ENCODE measurements at places on chromosomes 5 and 9.

- no peak for DNase-seq
These were observed 40.0 kb downstream of the CMYA5 start for GRCh38 chr5:79729679-79730078.

- DNase-seq: no peak
These were observed 152.5 kb upstream of the COX7C start for GRCh38 chr5:86465052-86465838.

GRCh38 chr9:121765021-121765950 lies 113.9 kb downstream of the DAB2IP start:
- no peak for DNase-seq

DNA sequence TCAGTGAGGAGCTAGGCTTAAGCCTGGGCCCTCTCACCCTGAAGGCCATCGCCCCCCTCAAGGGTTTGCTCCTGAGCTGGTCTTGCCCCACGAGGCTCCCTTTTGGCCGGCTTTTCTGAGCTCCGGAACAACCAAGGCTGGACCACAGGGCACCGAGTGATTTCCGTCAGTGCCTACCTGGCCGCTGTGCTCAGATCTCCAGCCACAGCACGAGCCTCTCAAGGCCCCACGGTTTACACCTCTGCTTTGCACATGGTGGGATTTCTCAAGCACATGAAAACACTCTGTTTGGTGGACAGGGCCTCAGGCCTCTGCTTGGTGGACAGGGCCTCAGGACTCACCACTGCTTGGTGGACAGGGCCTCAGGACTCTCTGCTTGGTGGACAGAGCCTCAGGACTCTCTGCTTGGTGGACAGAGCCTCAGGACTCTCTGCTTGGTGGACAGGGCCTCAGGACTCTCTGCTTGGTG lies 15.8 kb downstream of the CLPTM1L start:
- DNase-seq: no peak

GRCh38 chr5:173831196-173831914 lies 56.8 kb upstream of the CPEB4 start:
- no peak for DNase-seq

- DNase-seq: no peak
These were observed 800.7 kb upstream of the CTNND2 start for GRCh38 chr5:12704955-12705354.

DNA sequence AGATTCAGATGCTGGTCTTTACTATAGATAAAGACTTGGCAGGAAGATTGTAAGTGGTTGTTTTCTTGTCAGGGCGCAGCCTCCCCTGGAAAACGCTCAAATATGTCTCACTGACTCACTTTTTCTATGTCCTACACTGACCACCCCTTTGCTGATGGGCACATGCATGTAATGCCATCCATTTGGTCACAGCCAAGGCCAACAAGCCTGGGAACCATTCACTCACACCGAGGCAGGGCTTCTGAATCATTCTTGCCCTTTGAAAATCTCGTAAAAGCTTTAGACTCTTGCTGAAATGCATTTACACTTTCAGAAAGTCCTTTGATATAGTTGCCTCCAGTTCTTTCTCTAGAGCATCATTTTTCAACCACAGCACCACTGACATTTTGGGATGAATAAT lies 249.4 kb downstream of the ACTL7B start:
- no peak for DNase-seq

DNA sequence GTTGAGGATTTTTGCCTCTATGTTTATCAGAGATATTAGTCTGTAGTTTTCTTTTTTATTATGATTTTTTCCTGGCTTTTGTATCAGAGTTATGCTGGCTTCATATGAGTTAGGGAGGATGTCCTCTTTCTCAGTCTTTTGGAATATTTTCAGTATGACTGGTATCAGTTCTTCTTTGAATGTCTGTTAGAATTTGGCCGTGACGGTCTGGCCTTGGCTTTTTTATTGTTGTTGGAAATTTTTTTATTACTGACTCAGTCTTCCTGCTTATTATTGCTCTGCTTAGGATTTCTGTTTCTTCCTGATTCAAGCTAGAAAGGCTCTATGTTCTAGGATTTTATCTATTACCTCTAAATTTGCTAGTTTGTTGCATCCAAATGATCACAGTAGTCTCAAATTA lies 421.9 kb downstream of the CDH10 start:
- no peak for DNase-seq

DNA sequence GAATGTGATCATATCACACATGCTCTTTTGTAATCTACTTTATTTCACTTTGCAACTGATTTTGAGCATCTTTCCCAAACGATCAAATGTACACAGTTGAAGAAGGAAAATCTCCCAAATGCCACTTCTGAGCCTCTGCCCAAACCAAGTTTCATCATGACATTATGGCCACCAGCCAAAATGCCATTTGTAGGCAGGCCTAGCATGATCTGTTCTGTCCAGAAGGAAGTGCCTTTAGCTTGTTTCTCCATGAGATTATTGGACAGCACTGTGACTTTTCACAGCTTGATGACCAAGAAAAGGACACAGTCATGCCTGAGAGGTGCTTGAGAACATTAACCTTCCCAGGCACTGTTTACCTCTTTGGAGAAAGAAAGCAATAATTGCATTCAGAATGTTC lies 73.2 kb upstream of the PIP5K1B start:
- DNase-seq: no peak

DNA sequence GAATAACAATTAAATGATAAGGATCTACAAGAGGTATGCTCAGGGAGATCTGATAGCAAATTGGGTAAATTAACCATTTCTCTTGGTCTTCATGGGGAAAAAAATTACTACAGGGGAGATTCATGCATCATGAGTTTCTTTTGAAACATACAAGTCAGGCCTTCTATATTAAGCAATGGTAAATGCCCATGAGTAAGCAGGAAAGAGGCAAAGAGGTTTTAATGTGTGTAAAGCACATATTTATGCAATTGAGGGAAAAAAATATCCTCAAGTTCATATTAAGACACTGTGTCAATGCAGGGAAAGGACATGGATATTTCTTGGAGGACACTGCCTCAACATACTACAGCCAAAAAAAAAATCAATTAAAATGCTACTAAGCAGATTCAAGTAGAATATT lies 73.4 kb upstream of the NR4A3 start:
- no peak for DNase-seq

GRCh38 chr5:74226716-74227485 lies 413.6 kb downstream of the ENC1 start:
- no peak for DNase-seq

DNA sequence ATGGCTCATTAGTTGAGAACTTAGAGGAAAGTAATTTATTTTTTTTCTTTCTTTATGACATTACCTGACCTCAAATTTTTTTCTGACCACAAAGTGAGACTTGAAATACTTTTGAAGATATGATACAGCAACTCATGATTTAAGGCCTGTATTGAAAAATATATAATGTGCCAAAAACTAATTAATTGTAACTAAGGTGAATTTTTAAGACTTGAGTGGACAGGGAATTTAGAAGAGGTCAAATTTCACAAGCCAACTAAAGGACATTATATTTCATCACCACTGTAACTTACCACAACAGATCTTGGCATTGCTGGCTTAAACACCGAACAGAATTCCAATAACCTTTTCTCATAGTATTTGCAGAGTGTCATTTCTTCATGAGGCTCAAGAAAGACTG lies 1.8 kb downstream of the CCNH start:
- no peak for DNase-seq

DNA sequence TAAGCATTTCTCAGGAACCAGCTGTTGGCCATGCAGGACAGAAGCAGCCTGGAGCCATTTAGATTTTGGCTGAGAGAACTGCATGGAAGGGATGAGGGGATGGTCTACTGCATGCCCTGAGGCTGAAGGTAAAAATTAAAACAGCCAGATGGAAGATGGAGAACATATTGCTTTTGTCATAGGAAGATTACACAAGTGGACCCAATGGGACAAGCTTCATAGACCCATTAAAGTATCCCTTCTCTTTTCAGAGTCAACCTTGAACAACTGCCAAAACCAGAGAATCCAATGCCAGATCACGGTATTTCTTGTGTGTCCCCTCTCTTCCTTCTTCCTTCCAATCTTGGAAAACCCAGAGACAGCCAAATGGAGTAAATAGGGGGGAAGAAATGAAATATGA lies 253.4 kb downstream of the NR2F1-AS1 start:
- DNase-seq: no peak

DNA sequence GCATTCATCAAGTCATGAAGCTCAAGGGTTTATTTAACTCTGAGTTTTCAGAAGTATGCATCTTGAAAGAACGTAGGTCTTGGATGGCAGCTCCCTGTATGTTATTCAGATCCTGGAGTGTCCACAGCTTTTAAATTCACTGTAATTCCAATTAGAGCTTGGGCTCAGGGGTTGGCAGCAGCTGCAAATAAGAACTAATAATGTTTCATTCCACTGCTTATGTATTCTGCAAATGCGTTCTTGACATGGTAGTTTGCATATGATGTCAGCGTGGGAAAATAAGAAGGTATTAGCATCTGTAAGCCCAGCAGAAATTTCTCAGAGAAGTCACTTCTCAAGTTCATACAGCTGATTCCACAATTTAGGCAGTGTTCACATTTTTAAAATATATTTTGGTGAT lies 58.4 kb downstream of the RORB start:
- no peak for DNase-seq

- DNase-seq: no peak
These were observed 153.2 kb downstream of the MELK start for GRCh38 chr9:36725777-36726356.

DNA sequence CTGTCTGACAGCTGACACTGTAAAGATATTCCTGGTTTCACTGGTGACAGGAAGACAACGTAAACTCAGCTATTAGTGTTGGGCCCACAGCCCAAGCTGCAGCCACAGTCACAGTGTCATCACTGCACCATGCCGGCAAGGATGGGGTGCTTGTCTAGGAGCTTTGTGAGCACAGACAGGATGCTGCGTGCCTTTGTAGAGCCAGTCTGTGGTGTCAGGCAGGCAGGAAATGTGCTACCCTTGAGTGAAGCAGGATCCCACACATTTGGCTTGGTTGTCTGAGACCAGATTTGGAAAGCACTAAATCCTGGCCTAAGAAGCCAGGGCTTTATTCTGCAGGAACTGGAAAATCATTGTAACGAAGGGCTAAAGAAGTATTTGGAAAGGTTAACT lies 121.6 kb upstream of the ADAMTS16 start:
- DNase-seq: no peak

- DNase-seq: no peak
These were observed 568.0 kb downstream of the MTRR start for GRCh38 chr5:8436924-8437323.

DNA sequence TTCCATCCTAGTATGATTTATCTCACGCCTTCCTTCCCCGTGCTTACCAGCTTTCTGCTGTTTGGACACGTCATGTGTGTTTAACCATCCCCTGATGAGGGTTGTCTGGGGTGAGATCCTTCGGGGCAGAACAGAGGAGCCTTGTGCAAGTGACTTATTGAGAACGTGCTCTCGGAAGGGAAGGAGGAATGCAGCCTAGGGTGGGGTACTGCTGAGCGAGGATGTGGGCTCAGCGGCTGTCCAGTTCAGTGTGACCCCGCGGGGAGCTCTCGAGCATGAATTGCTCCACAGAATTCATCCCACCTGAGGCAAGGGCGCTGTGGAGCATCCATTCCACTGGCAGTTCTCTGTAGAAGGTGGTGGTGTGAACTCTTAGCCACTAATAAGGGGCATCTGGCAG lies 4.0 kb downstream of the MYOZ3 start:
- DNase-seq: no peak

DNA sequence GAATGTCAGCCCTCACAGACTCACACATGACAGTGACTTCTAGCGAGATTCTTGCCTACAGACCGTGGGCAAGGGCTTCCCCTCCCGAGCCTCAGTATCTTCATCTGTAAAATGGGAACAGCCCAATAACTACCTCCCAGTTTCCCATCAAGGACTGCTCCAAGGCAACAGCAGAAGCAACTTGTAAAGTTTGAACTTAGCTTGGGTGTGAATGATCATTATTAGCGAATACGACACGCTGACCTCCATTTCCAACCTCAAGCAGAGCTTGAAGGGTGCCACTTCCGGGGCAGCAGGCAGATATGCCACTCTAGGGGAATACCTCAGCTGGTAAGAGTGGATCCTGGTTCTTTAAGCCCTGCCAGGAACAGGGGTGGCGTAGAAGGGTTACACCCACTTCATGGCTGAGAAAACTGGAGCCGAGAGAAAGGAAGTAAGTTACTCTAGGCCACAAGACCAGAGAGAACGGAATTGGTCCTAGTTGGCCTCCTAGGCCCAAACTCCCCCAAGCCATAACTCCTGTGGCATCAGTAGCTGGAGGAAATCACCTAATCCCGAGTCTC lies 2.0 kb downstream of the RNF44 start:
- no peak for DNase-seq

GRCh38 chr9:131728961-131729360 lies 10.9 kb downstream of the RAPGEF1 start:
- DNase-seq: peak; percentile 54

DNA sequence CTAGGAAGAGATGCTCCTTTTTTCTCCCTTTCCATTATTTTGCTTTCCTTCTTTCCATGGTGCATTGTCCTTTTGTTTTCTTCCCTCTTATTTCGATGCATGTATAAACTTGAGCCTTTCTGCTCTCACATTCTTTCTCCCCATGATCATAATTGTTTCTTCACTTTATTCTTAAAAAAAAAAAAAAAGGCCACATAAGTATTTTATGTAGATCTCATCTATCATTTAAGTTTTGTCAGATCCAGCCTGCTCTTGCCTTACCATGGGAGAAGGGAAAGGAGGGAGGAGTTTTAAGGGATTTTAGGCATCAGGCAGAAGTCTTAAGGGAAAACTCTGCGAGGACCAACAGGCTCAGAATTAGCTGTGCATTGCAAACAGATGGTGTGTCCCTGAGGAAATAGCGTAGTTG lies 11.1 kb downstream of the TGFBR1 start:
- no peak for DNase-seq

DNA sequence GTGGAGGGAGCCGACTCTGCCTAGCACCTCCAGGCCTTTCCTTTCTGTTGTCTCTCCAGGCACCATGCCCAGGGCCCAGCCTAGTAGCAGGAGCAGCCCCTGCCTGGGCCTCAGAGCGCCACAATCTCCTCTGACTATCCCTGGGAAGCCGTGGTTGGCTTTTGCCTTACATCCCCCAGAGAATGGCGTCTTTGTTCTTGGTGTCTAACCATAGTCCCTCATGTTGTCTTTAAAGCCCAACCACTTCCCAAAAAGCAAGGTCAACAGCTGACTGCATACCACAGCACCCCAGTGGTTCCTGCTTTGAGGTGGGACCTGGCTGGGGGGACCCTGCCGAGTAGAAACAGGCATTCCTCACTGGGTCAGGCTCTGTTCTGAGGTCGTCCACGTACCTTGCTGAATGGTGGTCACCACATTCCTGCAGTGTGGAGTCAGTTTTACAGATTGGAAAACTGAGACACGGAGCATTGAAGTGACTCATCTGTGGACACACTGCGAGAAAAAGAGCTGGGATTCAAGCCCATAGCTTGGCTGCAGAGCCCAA lies 13.7 kb upstream of the CERCAM start:
- DNase-seq: no peak

DNA sequence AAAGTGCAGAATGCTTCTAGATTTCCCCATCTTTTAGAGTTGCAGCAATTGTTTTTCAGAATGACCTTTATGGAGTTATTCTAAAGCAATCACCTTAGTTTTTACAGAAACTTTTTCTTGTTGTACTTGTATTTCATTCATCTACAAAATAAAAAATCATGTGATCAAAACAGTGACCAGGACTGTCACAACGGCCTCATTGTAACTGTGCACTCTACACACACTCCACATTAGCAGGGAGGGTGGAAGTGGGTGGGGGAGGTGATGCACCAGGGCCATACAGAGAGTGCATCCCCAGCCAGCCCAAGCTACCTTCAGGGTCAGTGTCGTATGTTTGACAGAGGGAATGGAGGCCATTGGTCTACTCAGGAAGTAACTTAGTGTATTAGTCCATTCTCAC lies 26.9 kb downstream of the EGFLAM start:
- DNase-seq: no peak
